ENCODE measurements at places on chromosomes 5 and 9. TPM values are rescaled to one million over a fixed set of nuclear protein-coding genes. Genes with fewer than 3 reads are reported as not detected.

GRCh38 chr5:127944125-127944524 lies 139.4 kb upstream of the SLC12A2 start:
- no peak for DNase-seq
- H3K36me3 ChIP-seq: no peaks in the 10 kb centered on the region
- H3K27ac ChIP-seq: no peak overlapping the region
- no peak overlapping the region for H3K4me3 ChIP-seq
- H3K4me1 ChIP-seq: no peaks in the 10 kb centered on the region

GRCh38 chr9:37030611-37030939 lies 3.5 kb downstream of the PAX5 start:
- peaks cover 33% of the 10 kb centered on the region for H3K4me1 ChIP-seq
- no peak for DNase-seq
- no peaks in the 10 kb centered on the region for H3K36me3 ChIP-seq
- no peak overlapping the region for H3K4me3 ChIP-seq

- no peak overlapping the region for H3K27ac ChIP-seq
- H3K4me1 ChIP-seq: no peaks in the 10 kb centered on the region
- H3K36me3 ChIP-seq: no peaks in the 10 kb centered on the region
- no peak overlapping the region for H3K4me3 ChIP-seq
- no peak for DNase-seq
- H3K27me3 ChIP-seq: no peaks in the 10 kb centered on the region
Observed at GRCh38 chr5:147949711-147950573, 43.6 kb upstream of the C5orf46 start.

The BARHL1 gene
- not detected for total RNA-seq

DNA sequence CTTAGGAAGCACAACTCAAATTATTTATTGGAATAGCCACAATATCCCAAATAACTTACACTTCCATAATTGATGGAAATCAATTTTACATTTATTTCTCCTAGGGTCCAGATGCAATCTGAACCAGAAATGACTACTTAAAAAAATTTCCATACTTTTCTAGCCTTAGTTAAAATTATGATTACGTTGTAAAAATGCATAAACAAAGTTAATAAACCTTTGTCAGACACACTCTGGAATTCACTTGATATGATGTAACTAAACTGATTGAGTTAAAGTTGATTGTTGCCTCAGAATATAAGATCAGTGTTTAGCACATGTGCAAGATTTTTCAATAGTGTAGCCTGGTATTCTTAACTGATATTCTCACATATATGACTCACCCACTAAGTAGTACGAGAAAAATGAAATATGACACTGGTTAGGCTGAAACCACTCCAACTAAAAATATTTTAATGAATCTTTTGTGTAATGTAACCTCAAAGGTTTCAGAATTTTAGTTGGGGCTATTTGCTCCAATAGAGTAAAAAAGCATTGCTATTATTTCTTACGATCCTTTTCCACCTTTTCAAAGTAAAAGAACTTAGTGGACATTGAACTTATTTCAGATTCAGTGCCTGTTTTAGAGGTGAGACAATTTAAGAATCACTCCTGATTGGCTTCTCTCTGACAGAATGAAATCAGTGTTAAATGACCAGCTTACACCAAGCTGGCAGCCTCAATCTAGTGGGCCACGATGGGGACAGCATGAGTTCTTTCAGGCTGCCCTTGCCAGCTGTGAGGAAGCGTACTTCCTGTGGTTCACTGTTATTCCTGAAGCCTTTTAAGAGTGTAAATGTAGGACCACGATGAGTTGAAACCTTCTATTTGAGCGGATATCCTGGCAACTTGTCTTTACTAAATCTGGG lies 277.2 kb upstream of the CDH9 start:
- no peak for DNase-seq
- no peak overlapping the region for H3K4me3 ChIP-seq

DNA sequence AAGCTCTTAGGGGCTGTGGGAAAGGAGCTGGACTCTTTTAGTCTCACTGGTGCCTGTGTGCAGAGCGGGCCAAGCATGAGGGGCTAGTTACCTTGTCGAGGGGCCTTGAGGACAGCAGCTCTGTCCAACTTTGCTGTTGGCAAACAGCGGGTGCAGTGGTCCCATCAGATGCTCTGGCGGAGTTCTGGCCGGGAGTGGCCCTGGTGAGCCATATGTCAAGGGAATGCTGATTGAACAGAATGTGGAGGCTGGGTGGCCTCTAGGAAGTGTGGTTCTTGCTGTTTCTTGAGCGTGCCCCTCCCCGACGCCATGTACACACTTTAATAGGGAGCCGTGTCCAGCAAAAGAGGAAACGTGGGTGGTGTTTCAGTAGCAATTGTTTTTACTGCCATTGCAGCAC lies 3.6 kb upstream of the ADAMTS2 start:
- H3K4me3 ChIP-seq: no peak overlapping the region
- H3K4me1 ChIP-seq: peaks cover 11% of the 10 kb centered on the region

GRCh38 chr5:129438322-129438721 lies 21.8 kb upstream of the ADAMTS19 start:
- no peak overlapping the region for H3K27ac ChIP-seq
- no peaks in the 10 kb centered on the region for H3K4me1 ChIP-seq
- no peaks in the 10 kb centered on the region for H3K27me3 ChIP-seq

The FST gene
- 3.9 TPM for total RNA-seq

Measured in lung (tissue), 17 donors.